Stimulated activated CD8-positive, alpha-beta memory T cell treated with anti-CD3 and anti-CD28 coated beads, Interleukin-7, amount 100 ng/mL, for 1 hour (primary cell): ENCODE measurements at places on chromosomes 2 and 18.

GRCh38 chr2:137800386-137800785, 163.9 kb upstream of the HNMT start:
- no peak for DNase-seq

- no peak for DNase-seq
Observed at GRCh38 chr2:197599285-197599965, 76.0 kb downstream of the RFTN2 start.

GRCh38 chr2:8552293-8552801, 129.5 kb upstream of the ID2 start:
- DNase-seq = no peak

DNA sequence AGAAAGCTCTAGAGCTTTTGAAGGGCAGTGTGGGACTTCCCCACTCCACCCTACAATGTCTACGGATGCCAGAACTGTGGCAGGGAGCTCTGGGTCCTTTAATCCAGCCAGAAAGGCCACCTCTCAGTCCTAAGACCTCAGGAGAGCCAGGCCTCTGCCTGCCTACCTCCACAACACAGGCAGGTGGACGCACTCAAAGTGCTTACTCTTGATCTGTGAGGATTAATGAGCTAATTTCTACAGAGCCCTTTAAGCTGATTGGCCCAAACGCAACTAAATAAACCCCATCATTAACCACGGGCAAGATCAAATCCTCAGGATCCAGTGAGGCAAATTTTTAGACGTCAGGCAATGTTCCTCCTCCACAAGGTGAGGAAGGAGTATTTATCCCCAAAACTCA, 8.1 kb downstream of the STK39 start:
- no peak for DNase-seq

- no peak for DNase-seq
Observed at GRCh38 chr2:175147186-175147585, 20.8 kb downstream of the ATF2 start.

DNA sequence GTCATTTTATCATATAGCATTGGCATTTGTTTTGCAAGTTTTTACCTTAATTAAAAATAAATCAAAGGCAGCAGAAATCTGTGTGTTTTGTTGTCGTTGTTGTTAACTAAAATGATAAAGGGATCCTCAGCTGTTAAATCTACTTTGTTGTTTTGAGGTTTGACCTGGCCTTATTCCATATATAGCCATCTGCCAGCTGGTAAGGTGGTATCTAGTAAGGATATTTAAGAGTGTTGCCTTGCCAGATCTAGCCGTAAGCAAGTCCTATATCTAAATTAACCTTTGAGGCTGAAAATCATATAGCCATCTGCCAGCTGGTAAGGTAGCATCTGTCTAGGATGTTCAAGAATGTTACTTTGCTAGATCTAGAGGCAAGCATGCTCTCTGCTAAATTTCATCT, 56.6 kb downstream of the BMPR2 start:
- no peak for DNase-seq

DNA sequence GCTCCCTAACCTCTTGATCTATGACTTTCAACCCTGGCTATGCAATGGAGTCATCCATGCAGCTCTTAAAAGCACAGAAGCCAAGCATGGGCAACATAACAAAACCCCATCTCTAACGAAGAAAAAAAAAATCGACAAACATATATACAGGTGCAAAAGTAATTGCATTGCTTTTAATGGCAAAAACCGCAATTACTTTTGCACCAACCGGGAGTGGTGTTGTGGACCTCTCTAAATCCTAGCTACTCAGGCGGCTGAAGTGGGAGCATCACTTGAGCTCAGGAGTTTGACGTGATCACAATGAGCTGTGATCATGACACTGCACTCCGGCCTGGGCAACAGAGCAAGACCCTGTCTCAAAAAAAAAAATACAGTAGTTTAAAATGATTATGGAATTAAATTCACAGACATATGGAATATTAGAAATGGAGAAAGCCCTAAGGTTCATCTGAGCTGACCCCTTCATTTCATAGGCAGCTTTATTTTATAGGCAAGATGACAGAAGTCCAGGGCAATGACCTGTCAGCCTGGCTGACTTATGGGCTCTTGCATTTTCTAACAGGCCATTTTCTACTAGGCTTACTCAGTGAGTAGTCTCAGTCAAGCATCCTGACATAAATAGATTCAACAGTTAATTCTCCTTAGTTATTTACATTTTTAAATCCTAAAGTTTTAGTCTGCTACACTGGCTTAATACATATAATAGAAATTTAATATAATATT, 183.8 kb downstream of the ANKRD44 start:
- DNase-seq = no peak

DNA sequence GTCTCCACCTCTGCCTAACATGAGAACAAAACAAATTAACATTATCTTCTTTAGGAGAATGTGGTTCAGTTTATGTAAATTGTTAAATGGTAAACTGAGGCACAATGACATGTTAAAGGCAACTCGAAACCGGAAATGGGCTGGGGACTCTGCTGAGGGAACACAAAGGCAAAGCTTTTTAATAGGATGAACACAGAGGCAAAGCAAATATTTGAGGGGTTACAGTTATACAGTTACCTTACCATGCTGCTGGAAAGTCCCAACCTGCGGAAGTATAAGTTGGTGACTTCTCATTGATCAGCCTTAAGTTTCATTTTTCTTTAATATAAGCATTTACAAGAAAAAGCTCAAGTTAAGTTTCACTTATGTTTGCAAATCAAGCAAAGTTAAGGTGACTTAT, 195.0 kb downstream of the DLGAP1 start:
- no peak for DNase-seq

- peak; percentile 24 for DNase-seq
Observed at GRCh38 chr18:79912409-79912991, 39.0 kb downstream of the SLC66A2 start.

- no peak for DNase-seq
Observed at GRCh38 chr2:288758-289361, 969 bp upstream of the ALKAL2 start.

DNA sequence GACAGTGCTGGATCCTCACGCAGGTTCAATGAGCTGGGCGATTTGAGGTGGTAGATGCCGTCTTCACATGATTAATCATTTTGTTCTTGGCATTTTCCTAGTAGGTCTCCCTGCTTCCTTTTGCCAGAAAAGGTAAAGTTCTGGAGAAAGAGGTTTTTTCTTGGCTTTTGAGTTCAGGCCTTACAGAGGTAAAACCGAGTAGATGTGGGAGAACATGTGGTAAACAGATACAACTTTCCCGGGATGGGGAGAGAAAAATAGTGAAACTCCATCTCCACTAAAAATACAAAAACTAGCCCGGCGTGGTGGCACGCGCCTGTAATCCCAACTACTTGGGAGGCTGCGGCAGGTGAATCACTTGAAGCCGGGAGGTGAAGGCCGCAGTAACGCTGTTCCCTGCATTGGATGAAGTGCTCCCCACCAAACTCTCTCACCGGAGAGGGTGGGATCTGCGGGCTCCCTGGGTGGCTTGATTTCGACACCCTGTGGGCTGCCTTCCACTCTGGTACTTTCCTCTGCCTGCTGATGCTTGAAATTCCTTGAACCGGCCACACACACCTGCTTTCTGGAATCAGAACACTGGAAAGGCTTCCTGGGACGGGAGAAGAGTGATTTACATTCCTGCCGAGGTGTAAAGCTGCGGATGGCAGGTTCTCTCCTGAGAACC, 88.8 kb downstream of the ACTR3 start:
- no peak for DNase-seq

DNA sequence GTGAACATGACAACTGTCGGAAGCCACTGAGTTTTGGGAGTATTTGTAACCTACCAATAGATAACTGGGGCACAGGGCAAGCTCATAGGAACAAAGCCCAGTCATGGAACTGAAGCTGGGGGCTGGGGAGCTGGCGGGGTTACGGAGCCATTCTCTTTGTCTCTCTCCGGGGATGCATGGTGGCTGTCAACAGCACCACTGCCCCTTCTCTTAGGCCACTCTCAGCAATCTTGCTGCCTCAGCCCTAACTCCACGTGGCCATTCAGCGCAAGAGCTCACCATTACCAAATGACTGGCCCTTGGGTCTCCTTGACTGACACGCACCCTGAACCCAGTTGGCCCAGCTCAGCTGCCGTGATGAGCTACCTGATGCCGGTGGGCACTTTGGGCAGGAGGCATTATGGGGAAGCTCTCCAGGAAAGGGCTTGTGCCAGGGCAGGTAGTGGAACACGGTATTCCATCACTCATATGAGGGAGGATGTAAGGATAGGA, 33.6 kb upstream of the ODC1 start:
- DNase-seq = no peak

GRCh38 chr2:79619442-79619841, 106.6 kb downstream of the CTNNA2 start:
- DNase-seq = no peak

GRCh38 chr2:45874344-45874743, 222.9 kb downstream of the PRKCE start:
- no peak for DNase-seq

DNA sequence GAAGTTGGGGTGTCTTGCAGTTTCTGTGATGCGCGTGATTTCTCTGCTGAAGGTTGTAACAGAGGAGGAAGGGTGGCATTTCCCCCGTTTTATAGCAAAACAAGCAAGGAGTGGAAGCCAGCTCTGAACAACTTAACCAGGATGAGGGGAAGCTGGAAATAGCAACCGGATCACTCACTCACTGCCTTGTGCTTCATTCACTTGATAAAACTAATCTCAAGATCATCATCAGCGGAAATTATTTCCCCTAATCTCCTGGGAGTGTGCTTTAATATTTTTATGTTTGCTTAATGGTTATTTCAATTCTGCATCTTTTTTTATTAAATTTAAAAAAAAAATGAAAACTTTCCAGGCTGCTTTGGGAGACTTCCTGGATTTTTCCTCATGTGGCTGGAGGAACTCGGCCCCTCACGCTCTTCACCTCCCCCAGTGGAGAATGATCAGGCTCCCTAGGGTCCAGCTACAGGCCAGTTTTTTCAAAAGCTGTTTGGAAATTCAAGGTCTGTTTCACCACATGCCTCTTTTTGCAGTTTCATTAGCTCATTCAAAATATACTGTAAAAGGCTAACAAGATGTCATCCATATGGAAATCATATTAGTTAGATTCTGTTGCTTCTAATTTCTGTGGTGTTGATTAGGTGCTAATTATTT, 31.7 kb downstream of the CABLES1 start:
- DNase-seq = no peak

DNA sequence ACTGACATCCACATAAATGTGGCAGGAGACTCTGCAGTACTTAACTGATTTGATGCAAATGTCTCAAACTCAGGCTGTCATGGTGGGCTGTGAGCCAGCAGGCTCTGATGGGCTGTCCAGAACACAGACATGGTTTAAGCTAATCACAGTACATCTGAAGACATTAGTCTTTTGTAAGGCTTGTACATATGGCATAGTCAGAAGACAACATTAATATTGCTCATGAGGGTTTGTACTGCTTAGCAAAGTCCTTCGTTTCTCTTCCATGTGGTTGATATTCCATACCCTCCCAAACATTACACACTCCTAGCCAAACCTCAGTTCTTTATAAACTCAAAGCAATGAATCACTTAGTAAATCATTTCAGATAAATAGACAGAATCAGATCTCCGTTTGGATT, 330.6 kb downstream of the RND3 start:
- DNase-seq = no peak

DNA sequence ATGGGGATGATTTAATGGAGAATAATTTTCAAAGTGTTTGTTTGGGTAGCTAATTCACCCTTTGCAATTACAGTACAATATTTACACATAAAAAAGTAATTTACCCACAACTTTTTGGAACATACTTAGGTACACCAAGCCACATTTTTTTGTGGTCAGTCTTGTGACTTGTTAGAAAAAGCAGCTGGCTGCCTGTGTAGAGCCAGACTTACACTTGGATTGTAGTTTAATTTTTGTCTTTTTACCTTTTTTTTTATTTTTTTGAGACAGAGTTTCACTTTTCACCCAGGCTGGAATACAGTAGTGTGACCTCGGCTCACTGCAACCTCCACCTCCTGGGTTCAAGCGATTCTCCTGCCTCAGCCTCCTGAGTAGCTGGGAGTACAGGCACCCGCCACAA, 45.4 kb downstream of the RALBP1 start:
- no peak for DNase-seq

- no peak for DNase-seq
Observed at GRCh38 chr2:110157153-110157793, 41.7 kb upstream of the MALL start.

GRCh38 chr2:74387346-74387745, 7.2 kb upstream of the DCTN1 start:
- no peak for DNase-seq

GRCh38 chr2:65823511-65823910, 391.1 kb upstream of the SPRED2 start:
- DNase-seq = no peak

DNA sequence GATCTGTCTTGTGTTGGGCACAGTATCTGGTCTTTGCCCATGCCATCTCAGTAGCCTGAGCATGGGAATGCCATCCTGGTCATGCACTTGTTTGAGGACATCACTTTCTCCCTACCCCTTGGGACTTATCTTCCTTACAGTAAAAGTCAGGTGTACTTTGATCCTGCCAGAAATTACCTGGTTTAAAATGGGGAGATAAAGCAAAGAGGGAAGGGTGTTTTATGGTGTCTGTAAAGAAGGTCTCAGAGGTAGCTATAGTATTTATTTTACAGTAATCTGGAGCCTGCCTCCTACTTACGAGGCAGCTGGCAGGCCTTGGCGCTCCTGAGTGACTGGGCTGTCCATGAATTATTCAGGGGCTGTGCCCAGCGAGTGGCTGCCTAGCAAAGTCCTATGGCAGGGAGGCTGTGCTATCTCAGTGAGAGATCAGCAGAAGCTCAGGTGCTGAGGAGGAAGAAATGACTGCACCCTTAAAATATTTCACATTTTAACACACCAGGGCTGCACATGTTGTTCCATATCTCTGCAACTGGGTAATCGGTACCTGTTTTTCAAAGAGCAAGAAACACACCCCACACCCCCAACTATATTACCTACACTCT, 93.9 kb downstream of the SPTBN1 start:
- DNase-seq = no peak

- no peak for DNase-seq
Observed at GRCh38 chr18:33264566-33264965, 176.0 kb downstream of the CCDC178 start.

- DNase-seq = no peak
Observed at GRCh38 chr18:9876867-9877654, 8.7 kb upstream of the TXNDC2 start.

- no peak for DNase-seq
Observed at GRCh38 chr18:33584548-33585430, 6.8 kb downstream of the ASXL3 start.

DNA sequence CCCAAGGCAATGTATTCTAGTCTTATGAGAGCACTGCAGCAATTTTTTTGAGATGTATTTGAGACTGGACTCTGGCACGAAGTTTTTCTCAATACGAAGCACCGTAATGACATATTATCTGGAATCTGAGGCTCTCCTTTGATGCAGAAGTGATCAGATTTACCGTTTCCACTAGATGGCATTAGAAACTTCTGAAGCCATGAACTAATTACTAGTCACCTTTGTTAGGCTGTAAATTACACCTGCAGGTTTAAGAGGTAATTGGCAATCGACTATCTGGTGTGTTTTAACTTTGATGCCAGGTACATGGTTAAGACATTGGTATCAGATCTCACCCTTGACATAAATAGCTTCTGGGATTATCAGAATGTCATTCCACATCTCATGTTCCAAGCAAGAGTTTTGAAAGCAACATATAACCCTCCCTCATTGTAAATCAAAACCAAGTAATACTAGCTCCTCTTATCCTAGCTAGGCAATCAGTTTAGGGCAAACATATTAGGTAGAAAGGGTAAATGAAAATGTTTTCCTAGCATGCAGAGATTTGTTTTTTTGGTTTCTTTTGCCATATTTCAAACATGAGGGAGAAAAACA, 254.6 kb upstream of the SPRED2 start:
- DNase-seq = no peak
